ENCODE measurements at places on chromosomes 5 and 9. TPM values are rescaled to one million over a fixed set of nuclear protein-coding genes. Genes with fewer than 3 reads are reported as not detected.

Gene PTGS1
- 0.59 TPM for total RNA-seq

Gene IFNK
- total RNA-seq, result not detected

Gene FCN2
- not detected for total RNA-seq

Gene ABCA1
- 26.6 TPM for total RNA-seq

Gene ARID3C
- not detected for total RNA-seq

Gene ZDHHC11B
- total RNA-seq, result not detected

Gene LCN15
- not detected for total RNA-seq

Gene SYK
- total RNA-seq, result not detected

Gene LAMC3
- 7.3 TPM for total RNA-seq

Gene TPRN
- 19.5 TPM for total RNA-seq

Gene SLC44A1
- 34.5 TPM for total RNA-seq

Gene STKLD1
- total RNA-seq, result 1.9 TPM

Gene DIPK1B
- 8.2 TPM for total RNA-seq

Gene MGAT1
- total RNA-seq, result 119 TPM

Gene FAM200C
- total RNA-seq, result 3.9 TPM

Gene HRH2
- total RNA-seq, result 0.38 TPM

Gene PCDHGA1
- 0.10 TPM for total RNA-seq

Gene IL7R
- 0.50 TPM for total RNA-seq

Gene ACTBL2
- 0.10 TPM for total RNA-seq

Gene AJM1
- 7.5 TPM for total RNA-seq

Gene SLC23A1
- total RNA-seq, result not detected

Gene ARHGEF39
- total RNA-seq, result 0.85 TPM

Gene ACOT12
- total RNA-seq, result not detected

Gene CEP72
- 3.3 TPM for total RNA-seq

Gene COL15A1
- total RNA-seq, result 7.1 TPM

Gene SPAAR
- 0.70 TPM for total RNA-seq

Gene SHISAL2B
- not detected for total RNA-seq

Gene ZNF883
- 4.5 TPM for total RNA-seq

Gene MYMK
- total RNA-seq, result not detected

Gene KIF24
- total RNA-seq, result 0.90 TPM

Gene HACD4
- total RNA-seq, result 0.97 TPM

Gene APC
- 46.8 TPM for total RNA-seq

Gene POU4F3
- not detected for total RNA-seq

Gene MCIDAS
- total RNA-seq, result not detected

Gene C9
- total RNA-seq, result not detected

Gene SH3TC2
- total RNA-seq, result 0.80 TPM

Gene IFNA13
- not detected for total RNA-seq

Gene PRRT1B
- total RNA-seq, result not detected

Gene ACSL6
- not detected for total RNA-seq

Gene ARHGEF37
- 5.8 TPM for total RNA-seq

Gene LCNL1
- 5.8 TPM for total RNA-seq

Gene SEMA6A
- 4.9 TPM for total RNA-seq

Gene TCF7
- 1.2 TPM for total RNA-seq

Gene PCA3
- total RNA-seq, result not detected

Gene TMEM232
- 3.8 TPM for total RNA-seq

Gene KLF4
- total RNA-seq, result 36.0 TPM

Gene ABITRAM
- total RNA-seq, result 8.1 TPM

Gene CAMK4
- 0.89 TPM for total RNA-seq

Gene DMRT3
- total RNA-seq, result not detected

Gene DMGDH
- total RNA-seq, result 3.2 TPM

Gene GPR107
- total RNA-seq, result 67.0 TPM

Gene CATSPER3
- total RNA-seq, result 0.39 TPM

Gene CAMSAP1
- total RNA-seq, result 27.7 TPM

Gene PKD2L2
- total RNA-seq, result not detected

Gene PTGDS
- total RNA-seq, result 80.4 TPM

Gene OR2V2
- total RNA-seq, result not detected

All from chondrocyte (in vitro differentiated cells).